AG09319 (cell line): ENCODE measurements at places on chromosomes 12 and 14.

GRCh38 chr12:88417531-88417930 lies 162.7 kb downstream of the KITLG start:
- no peak for DNase-seq

- no peak for DNase-seq
Observed at GRCh38 chr14:60508707-60509437, at the start of gene SIX6. TSS of gene SIX6 (plus strand) at chr14:60509146. CDS start at chr14:60509399, 253 bp downstream.

DNA sequence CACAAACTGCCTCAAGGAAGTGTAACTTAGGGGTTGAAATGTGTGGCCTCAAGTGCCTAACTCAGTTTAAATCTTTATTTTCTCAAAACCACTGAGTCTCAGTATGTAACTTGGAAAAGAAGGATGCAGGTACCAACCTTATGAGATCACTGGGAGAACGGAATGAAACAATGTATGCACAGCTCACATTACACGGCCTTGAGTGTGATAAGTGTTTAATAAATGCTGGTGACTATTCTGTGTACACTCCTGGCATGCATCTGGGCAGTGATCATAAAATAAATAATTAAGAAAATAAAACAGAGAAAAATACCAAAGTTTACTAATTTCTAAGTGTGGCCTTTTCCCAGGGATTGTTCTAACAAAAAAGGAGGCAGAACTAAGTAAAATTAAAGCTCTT lies 974.5 kb upstream of the FLRT2 start:
- DNase-seq: no peak

DNA sequence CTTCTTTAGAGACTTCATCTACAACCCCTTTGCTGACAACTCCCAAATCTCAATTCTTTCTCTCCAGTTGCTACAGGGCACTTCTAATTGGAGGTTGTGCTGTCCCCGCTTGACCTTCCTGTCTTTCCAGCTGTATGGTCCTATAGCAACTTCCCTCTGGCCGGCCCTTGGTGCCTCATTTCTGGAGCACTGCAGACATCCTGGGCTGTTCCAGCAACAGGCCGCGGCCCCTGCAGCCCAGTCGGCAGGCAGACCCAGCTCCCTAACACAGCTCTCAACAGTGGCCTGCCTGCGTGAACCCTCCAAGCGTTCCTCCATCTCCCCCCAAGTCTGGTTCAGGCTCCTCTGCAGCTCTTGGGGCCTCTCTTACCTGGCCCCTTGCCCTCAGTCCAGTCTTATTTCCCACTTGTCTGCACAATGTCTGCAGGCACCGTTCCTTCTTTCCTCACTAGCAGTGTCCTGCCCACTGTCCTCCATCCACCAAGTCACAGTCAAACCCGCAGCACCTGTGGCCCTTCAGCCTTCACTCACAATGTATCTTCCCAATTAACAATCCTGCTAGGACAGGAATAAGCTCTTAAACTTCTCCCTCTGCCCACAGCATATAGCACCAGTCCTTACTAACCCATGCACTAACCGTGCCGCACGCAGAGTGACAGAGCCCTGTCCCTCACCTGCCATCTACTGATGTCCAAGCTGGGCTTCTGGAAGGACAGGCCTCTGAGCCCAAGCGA lies 1.6 kb upstream of the EML1 start:
- no peak for DNase-seq

DNA sequence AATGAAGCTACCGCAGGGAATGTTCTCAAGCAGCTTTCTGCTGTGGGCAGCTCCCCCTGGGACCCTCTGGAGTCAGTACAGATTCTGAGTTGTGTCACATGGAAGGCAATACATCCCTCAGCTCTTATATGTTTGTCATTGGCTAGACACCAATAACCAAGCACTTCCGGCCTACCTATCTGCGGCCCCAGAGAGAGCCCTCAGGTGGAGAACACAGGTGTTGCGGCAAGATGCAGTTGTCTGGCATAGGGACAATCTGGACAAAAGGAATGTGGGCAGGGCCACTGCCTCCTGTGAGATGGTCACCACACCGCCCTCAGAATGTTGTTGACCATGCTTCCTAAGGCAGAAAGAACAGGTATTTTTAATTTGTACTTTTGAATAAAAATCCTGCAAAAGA lies 118.7 kb downstream of the BRMS1L start:
- DNase-seq: no peak

- DNase-seq: no peak
Observed at GRCh38 chr14:29233188-29233587, 466.6 kb downstream of the FOXG1 start.

- no peak for DNase-seq
Observed at GRCh38 chr14:32414808-32415255, 85.7 kb downstream of the AKAP6 start.

- no peak for DNase-seq
Observed at GRCh38 chr14:85573406-85573805, 43.5 kb downstream of the FLRT2 start.

DNA sequence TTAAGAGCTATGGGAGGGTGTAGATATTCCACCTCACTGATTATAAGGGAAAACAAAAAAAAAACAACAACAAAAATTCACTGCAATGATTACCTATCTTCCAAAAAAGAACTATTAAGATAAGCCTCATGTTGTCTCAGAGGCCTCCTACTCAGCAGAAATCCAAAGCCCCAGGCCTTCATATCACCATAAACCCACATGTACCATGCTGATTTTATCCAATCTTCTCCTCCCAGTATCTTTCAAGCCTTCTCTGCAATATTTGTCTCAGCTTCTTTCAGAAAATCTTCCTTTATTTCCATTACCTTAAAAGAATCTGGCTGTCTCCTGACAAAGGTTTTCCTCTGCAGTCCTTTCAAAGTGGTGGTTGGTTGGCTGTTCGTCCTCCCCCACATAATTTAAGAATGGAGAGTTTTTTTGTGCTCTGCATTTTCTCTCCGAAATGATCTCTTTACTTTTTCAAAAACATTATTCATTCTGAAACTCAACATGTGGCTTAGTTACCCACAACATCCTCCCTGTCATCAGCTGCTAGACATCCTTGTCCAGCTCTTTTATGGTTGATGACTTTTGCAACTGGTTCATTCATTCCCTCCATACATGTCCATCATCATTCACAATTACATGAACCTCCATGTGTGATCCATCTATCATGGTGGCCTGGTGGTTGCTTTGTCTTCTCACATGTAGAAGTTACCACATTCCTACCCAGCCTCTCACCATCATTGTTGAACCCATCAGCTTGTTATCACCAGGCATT lies 2.9 kb upstream of the EPYC start:
- no peak for DNase-seq

- DNase-seq: no peak
Observed at GRCh38 chr14:76884853-76885276, 58.7 kb downstream of the LRRC74A start.

DNA sequence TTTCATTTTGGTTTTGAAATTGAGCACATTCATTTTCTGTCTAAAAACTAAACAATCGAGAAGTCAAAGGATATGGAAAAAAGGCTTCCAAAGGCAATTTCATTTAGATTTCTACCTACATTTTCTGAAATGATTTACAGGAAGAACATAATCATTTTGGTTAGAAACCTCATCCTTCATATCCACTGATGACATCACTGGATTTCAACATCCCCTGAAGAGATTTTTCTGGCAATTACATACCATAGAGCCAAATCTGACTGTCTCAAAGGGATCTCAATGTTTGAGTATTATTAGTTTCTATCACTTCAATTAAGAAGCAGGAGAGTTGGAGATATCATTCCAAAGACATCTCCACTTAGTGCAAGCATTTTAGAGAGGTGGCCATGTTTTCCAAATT lies 137.8 kb downstream of the TTC7B start:
- no peak for DNase-seq

DNA sequence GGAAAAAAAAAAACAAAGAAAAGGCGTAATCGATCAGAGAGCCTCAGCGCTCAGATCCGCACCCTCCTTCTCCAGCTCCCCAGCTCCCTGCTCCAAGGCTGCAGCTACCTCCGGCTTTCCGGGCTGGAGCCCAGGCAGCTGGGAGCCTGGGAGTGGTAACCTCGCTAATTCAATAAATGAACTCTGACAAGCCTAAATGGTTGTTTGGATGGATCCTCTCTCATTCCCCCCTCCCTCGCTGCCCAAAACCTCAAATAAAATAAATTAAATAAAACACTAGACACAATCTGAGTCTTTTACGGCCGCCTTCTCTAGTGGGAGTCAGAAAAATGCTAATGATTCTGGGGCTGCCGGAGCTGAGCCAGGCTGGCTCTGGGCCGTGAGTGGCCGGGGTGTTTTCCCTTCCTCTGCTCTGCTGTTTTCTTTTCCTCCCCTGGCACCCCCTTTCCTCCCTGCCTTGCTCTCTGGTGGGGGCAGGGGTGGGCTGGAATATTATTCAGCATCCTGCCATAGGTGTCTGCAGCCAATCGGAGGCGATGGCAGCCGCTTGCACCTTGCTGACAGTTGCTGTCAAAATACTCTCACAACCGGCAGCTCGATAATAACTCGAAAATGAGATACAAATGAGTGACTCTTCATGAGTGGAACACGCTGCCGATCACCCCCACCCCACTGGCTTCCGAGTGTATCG lies 76.1 kb downstream of the RBM19 start:
- DNase-seq: no peak

- DNase-seq: no peak
Observed at GRCh38 chr12:130169924-130170323, 7.7 kb downstream of the FZD10 start.

DNA sequence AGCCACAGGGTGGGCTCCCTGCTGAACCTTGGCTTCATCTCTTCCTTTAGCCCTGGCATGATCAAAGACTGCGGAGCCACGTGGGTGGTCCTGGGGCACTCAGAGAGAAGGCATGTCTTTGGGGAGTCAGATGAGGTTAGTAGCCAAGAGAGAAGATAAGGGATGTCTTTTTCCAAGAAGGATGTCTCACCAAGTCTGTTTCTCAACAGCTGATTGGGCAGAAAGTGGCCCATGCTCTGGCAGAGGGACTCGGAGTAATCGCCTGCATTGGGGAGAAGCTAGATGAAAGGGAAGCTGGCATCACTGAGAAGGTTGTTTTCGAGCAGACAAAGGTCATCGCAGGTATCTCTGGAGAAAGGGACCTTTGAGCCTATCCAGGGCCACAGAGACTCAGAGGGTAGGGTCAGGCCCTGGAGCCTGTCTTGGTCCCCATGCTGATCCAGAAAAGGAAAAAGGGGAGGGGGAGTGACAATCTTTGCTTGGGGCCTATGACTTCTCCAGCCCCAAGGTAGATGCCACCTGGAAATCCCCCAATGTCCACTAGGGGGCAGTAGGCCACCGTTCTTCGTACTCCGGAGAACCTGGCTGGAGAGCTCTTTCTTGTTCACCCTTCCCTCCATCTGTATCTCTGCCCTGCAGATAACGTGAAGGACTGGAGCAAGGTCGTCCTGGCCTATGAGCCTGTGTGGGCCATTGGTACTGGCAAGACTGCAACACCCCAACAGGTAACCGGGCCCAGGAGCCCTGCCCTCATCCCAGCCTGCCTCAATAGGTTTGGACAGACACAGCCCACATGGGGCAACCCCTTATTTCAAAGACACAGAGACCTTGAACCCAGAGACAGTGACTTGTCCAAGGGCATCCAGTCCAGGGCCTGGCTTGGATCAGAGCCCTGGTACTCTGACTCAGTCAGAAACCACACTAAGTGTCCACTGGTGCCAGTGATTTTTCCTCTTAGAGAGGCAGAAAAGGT lies 2.0 kb downstream of the TPI1 start:
- peak; percentile 38 for DNase-seq

- no peak for DNase-seq
Observed at GRCh38 chr12:95266254-95266653, 48.6 kb downstream of the VEZT start.

- DNase-seq: no peak
Observed at GRCh38 chr12:120658286-120659150, 18.1 kb downstream of the CABP1 start.

- no peak for DNase-seq
Observed at GRCh38 chr12:54641554-54641953, 6.6 kb downstream of the DCD start.
